Fibroblast of skin of left quadriceps (primary cell): ENCODE measurements at places on chromosomes 3 and 15.

DNA sequence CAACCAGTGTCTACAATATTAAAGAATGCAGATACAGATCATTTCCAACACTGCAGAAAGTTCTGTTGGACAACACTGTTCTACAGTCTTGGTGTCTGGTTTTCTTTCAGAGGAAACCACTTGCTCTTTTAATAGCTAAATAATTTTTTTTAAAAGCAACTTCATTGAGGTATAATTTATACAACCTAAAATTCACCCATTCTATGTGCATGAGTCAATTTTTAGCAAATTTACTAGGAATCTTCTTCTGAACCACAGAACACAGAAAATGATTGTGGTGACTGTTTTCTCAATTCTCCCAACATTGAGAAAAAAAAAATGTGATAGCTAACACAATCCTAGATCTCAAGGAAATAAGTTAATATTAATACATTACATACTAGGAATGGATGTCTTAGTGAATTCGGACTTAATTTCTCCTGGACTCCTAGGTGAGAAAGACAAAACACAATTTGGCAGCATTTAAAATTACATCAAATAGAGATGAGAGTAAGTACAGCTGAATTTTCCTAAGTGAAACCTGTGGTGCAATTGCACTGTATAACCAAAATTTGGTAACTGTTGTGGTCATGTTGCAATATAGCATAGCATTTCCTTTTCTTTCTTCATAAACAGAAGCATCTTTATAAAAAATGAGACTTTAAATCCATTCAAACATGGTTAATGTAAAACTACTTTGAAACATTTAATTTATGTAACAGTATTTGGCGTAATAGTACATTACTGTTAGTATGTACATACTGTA lies 15.3 kb upstream of the PLCL2 start:
- no peak for DNase-seq

DNA sequence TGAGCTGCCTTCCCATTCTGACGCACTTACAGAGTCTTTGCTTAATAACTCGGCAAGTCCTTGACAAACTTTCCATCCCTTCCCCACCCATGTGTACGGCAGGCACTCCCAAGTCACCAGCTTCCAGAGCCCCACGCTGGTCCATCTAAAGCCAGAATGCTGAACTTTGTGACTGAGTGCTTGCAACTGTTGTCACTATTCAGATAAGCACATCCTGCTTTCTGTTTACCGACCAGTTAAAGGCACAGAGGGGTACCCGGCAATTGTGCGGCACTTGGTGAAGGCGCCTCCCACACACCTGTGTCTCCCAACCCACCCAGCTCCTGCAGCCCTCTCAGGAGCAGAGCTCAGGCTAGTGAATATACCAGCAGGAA lies 430.6 kb downstream of the FOXP1 start:
- DNase-seq = no peak

DNA sequence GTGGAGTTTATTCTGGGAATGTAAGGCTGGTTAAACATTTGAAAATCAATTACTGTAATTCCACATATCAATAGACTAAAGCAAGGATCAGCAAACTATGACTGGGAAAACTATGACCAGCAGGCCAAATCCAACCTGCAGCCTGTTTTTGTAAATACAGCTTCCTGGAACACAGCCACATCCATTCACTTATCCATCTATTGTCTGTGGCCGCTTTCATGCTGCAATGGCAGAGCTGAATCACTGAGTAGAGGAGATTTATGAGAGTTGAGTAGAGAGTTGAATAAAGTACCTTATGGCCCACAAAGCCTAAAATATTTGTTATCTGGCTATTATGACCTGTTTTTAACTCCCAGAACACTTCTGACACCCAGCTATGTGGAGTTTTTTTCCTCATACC lies 12.2 kb downstream of the MYLK start:
- DNase-seq = no peak

DNA sequence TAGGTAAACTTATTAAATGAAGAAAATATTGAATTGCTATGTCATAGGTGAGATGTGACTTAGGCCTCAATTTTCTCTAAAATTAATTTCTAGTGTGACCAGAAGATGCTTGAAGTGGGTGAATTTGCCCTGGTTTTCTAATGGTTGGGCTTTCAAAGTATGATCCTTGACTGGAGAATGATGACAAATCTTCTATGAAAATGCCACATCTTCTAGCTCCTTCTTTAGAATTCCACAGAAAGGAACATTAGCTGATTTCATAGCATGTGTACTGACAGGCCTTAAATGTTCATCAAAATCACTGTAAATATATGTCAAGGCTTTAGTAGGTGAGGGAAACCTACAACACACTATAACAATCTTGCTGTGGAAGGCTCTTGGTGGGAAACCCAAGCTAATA lies 8.9 kb downstream of the ABI3BP start:
- DNase-seq = no peak

GRCh38 chr3:119669906-119670570 lies 7.2 kb downstream of the COX17 start:
- no peak for DNase-seq

DNA sequence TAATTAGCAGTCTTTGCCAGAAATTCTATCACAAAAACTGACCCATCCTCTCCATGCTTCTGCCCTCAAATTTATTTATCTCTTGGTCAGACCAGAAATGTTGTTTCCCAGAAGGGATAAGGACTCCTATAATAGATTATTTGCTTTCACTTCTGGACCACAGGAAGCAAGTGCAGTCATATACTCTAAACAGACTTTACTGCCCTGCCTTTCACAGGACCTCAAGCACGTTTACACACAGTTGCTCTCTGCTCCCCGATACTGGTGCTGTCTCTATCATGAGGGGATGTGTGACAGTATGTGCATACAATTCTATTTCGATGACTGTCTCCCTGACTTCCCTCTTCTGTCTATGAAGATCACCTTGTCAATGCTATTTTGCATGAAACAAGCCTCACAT lies 205.5 kb upstream of the TGFBR2 start:
- DNase-seq = no peak

DNA sequence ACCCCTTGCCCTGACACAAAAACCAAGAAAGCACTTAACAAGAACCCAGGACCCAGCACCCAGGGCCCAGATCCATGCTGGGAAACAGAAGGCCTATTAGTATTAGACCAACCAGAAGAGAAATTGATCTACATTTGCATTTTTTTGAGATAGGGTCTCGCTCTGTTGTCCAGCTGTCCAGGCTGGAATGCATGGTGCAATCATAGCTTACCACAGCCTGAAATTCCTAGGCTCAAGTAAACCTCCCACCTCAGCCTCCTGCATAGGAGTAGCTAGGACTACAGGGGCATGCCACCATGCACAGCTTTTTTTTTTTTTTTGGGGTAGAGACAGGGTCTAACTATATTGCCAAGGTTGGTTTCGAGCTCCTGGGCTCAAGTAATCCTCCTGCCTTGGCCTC lies 26.4 kb downstream of the CCDC12 start:
- no peak for DNase-seq

GRCh38 chr15:94453227-94453988 lies 222.0 kb downstream of the MCTP2 start:
- no peak for DNase-seq

DNA sequence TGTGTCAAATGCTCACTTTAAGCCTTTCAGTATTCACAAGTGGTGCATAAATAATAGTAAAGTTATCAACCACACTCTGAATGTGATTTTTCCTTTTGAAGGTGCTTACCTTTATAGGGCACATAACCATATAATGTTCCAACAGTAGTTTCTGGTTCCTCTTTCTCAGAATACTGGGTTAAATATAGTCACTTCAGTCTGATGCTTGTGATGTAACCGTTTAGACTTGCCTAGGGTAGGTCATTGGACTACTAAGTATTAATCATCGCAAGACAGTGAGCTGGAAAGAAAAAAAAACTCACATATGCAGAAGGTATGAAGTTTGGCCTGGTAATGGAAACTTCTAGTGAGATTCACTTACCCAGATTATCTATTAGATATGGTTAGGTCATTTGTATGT lies 1.9 kb downstream of the KBTBD8 start:
- no peak for DNase-seq

DNA sequence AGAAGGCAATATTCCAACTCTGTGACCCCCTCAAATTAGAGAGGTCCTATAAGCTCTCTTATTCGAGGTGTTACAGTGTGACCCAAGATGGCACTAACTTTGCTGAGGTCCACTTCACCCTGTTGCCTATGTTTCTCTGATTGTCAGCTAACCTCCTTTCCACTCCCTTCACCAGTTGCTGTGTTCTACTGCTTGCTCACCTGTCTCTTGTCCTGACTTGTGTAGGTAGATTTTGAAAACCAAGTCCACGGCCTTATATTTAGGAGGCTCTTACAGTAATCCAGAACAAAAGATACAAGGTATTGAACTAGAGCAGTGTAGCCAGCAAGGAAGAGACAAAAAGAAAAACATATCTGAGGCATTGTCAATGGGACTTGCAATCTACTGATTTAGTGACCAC lies 20.1 kb upstream of the GSK3B start:
- DNase-seq = no peak

GRCh38 chr3:81195478-81195877 lies 566.0 kb downstream of the GBE1 start:
- DNase-seq = peak; percentile 79

DNA sequence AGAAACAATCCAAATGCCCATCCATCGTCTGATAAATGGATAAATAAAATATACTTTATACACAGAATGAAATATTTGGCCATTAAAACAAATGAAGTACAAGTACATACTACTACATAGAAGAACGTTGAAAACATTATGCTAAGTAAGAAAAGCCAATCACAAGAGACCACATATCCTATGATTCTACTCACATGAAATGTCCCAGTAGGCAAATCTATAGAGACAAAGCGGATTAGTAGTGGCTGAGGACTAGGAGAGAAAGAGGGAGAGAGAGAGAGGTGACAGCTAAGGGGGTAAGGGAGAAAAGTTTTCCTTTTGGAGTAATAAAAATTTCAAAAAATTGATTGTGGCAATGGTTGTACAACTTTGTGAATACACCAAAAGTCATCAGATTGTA lies 147.0 kb downstream of the GREM1 start:
- DNase-seq = no peak
